Activated naive CD4-positive, alpha-beta T cell treated with anti-CD3 and anti-CD28 coated beads for 36 hours (primary cell): ENCODE measurements at places on chromosomes 4 and X.

DNA sequence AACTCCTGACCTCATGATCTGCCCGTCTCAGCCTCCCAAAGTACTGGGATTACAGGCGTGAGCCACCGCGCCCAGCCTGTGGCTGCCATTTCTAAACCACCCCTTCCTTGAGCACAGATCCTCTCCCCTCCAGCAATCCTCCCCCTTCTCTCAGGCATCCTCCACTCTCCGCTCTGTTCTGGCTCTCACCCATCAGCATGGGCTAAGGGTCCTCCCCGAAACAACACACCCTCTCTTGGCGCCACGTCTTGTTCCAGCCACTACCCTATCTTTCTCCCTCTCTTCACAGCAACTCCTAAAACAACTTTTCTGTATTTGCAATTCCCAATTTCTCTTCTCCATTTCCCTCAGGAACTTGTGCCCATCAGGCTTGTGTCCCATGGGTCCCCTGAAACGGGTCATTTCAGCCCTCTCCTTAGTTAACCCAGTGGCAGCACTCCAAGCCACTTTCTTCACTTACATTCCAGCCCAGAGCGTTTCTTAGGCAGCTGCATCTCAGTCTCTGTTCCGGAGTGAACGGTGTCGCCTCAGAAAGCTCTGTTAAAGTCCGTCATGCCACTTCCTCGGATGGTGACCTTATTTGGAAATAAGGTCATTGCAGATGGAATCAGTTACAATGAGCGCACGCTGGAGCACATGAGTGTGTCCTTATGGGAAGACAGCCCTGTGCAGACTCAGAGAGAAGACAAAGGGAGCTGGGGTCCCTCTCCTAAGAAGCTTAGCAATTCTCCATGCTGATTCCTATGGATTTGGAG lies 28.3 kb upstream of the CLDN24 start:
- DNase-seq = no peak

DNA sequence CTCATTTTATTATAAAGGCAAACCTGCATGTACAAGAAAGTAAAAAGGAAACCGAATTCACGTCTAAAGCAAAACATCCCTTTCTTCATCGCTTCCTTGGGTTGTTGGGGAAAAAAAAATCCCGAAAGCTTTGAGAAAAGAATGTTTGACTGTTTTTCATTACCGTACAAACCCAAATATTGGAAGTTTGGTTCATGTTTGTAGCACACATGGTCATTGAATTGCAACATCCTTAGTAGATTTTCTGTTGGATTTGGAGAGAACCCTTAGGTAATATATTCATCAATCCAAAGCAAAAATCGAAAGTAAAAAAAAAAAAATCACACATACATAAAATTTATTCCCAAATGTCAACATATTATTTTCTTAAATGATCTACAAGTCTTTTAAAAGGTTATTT lies 420.3 kb downstream of the MAPK10 start:
- no peak for DNase-seq

DNA sequence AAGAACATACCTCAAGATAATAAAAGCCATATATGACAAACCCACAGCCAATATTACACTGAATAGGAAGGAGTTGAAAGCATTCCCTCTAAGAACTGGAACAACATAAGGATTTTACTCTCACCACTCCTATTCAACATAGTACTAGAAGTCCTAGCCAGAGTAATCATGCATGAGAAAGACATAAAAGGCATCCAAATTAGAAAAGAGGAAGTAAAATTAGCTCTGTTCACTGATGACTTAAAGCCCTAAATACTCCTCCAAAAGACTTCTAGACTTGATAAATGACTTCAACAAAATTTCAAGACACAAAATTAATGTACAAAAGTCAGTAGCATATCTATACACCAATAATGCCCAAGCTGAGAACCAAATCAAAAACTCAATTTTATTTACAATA lies 235.7 kb downstream of the NKX6-1 start:
- DNase-seq = no peak

GRCh38 chr4:144115519-144115918 lies 25.0 kb downstream of the GYPA start:
- no peak for DNase-seq

DNA sequence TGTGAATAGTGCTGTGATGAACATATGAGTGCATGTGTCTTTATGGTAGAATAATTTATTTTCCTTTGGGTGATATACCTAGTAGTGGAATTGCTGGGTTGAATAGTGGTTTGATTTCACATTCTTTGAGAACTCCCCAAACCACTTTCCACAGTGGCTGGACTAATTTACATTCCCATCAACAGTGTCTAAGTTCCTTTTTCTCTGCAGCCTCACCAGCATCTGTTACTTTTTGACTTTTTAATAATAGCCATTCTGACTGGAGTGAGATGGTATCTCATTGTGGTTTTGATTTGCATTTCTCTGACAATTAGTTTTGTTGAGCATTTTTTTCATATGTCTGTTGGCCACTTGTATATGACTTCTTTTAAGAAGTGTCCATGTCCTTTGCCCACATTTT lies 29.1 kb downstream of the JADE3 start:
- DNase-seq = no peak

DNA sequence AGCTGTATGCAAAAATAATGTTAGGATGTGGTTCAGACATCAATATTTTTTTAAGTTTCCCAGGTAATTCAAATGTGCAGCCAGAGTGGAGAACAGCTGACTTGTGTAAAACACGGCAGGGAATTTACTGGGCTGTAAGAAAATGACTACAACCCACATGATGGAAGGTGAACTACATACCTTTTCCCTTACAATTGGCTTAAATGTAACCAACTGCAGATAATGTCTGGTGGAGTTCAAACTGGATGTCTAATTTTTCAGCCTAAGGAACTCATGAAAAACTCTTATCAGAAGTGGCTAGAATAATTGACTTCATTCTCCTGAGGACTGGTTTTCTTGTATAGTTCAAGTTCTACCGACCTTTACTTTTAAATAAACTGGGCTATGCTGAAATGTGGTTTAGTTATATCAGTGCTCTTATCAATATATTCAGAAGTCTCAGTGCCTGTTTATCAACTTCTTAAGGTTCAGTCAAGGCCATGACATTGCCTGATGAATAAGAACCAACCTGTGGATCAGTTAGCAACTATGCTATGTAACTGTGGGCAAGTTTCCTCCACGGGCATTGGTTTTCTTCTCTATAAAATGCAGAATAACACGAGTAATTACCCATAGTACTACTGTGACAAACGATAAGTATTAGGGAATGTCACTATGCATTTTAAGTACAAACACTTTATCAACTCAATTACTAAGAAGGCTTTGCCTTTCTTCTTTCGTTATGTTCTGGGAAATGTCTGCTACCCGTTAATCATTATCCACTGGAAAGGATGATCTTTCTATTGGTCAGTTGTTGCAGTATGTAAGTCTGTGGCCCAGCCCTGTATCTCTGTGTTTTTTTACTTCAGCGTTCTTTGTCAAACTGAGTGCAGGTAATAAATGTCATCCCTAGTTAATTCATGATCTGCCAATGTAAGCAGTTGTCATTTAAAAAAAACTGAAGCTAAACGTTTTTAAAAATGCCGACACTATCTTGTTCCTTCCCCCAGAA lies 181.6 kb downstream of the PCDH7 start:
- no peak for DNase-seq

DNA sequence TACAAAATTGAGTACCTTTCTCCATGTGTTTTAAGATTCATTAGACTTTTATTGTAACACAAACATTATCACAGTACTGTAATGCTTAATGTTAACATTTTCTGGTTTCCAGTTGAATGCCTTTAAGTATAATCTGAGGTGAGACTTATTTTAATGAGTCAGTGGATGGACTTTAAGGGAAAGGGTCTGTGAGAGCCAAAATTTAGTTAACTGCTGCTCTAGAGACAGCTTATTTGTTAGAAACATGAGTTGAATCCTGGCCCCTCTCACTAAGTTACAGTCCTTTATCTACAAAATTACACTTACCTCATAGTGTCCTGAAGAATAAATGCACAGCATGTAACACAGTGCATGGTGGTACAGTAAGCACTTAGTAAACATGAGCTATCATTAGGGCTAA lies 66.0 kb downstream of the PGRMC2 start:
- DNase-seq = no peak

DNA sequence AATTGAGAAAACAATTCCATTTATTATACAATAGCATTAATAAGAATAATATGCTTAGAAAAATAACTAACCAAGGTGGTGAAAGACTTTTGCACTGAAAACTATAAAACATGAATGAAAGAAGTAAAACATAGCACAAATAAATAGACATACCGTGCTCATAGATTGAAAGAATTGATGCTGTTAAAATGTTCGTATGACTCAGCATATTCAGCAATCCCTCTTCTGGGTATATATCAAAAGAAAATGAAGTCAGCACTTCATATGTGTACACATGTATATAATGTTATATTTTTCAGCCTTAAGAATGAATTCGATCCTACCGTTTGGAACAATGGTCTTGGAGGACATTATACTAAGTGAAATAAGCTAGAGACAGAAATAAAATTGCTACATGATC lies 716.3 kb downstream of the GLUD2 start:
- DNase-seq = no peak

DNA sequence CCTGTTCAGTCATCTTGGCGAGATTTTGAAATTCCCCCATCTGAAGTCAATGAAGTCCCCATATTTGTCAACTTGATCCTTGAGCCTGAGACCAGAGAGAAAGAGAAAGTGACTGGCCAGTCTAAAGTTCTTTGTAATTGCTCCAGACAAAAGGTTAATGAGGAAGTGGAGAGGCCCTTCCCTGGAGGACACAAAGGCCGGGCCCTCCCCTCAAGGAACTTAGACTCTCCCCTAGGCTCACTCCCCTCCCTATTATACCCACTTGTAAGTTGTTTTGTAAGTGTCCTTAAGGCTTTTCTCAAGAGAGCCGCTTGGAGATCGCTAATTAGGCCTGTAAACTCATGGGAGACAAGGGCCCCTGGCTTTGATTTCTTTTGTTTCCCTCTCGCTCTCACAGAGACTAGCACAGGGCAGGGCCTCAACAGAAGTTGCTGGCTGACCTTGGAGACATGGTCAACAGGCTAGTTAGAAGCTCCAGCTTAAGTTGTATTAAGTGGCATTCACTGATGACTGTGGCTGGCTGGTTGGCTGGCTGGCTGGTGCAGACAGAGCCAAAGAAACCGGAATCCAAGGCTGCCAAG lies 20.3 kb upstream of the GPC4 start:
- no peak for DNase-seq

DNA sequence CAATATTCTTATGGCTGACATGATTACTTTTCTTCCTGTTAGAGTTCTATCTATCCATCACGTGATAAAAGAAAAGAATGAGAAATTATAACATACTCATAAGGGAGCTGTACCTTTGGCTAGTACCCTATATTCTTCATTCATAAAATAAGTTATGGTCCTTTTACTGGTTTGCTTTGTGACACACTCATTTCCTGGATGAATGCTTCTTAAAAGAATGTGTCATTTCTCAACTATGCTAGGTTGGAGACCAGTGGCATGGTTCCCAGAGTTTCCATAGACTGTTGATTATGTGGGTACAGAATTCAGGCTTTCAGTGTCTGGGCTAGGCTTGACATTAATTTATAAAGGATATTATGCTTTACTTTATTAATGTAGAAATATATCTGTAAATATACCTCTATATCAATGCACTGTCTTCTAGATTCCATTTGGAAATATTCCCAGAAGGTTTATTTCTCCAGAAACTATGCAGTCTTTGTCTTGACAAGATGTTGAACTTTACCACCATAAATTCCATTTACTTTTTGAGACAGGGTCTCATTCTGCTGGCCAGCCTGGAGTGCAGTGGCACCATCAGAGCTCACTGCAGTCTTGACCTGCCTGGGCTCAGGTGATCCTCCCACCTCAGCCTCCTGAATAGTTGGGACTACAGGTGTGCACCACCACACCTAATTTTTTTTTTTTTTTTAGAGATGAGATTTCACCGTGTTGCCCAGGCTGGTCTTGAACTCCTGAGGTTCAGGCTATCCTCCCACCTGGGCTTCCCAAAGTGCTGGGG lies 23.8 kb downstream of the NUDT6 start:
- DNase-seq = no peak

DNA sequence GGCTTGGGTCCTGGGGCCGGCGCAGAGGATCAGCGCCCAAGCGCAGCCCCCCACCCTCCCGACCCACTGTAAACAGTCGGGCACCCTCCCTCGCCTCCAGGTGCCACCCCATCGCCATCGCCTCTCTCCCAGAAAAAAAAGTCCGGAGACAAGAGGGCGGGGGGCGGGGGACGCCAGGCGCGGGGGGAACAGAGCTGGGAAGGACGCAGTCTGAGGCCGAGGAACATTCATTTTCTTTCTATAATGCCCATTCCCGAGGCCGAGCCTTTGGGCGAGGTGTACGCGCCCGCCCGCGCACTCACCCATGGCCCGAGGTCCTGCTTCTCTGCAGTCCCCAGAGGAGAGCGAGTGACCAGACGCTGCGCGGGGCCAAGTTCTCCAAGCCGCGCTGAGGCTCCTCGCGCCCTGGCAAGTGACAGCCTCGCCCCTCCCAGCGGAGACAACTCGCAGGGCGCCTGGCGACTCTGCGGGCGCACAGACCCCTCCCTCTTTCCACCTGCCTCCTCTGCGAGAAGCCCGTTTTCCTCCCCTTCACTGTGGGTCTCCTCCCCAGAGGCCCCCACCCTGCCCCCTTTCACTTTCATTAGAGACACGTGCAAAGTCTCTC lies 63.5 kb upstream of the WDR17 start:
- DNase-seq = peak; percentile 5

- no peak for DNase-seq
These were observed 111.2 kb upstream of the PLS3 start for GRCh38 chrX:115449742-115450141.

DNA sequence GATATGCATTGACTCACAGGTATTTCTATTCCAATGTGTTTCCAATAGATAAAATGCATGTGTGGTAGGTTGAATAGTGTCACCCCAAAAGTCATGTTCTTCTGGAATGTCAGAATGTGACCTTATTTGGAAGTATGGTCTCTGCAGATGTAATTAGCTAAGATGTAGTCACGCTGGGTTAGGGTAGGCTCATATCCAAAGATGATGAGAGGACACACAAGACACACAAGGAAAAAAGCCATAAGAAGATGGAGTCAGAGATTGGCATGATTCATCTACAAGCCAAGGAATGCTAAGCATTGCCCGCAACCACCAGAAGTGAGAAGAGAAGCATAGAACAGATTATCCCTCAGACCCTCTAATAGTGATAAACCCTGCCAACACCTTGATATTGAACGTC lies 17.5 kb downstream of the ZNF330 start:
- DNase-seq = no peak
